ENCODE measurements at places on chromosomes 12 and 14.

DNA sequence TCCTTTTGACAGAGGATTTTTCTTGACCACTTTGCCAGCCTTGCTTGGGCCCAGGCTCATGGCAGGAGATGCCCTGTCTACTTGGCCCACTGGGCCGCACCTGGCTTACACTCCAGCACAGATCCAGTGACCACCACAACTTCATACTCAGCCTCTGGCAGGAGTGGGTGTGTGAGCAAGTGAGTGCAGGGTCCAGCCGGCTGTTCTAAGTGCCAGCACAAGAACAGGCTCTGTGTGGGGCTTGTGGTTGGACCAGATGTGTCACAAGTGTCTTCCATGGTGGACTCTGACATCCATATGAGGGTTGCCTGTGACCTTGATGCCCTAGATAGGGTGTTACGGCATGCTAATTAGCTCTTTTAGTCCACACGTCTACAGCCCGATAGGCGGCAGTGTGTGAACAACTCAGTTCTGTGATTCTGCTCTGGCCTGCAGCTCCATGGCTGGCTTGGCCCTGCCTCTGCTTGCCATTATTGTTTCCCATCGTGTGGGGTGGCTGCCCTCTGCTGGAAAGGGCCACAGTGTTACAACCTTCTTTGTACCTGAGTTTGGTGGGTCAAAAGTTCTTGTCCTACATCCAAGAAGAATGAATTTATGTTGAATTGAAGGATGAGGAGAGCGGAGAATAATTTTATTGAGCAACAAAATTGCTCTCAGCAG lies 1089.1 kb downstream of the SLC6A15 start:
- no peak for DNase-seq

- DNase-seq = no peak
Measured at GRCh38 chr14:93745603-93746273, 42.5 kb downstream of the PRIMA1 start.

DNA sequence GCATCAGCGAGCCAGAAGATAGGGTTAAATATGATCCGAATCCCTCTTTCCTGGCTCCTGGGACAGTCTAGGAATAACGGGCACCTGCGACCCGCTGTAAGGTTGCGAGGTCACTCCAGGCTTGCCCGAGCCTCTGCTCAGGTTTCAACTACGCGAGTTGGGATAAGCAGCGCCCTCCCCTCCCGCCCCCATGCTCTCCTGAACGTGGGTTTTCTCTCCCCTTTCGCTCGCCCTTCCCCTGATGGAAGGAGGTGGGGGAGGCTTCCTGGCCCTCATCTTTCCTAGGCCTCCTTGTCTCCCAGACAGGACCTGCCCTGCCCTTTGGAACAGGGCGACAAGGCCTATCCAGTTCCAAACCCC lies 753 bp upstream of the ATP5MC2 start:
- no peak for DNase-seq

DNA sequence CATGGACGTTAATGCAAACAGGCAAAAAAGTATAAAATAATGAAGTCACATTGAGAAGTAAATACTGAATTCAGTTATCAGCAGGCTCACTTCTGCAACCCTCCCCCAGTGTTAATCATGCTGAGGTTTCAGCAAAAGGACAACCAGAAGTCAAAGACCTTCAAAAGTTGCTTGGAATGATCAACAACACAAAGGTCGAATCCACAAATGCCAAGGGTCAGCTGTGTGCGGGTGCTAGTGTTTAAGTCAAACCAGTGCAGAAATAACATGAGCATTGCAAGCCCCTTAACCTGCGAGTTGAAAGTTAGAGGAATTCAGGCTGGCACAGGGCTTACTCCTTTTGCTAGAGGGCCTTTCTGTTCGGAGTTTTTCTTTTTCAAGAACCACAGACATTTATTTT lies 436.7 kb upstream of the SEL1L start:
- no peak for DNase-seq

GRCh38 chr12:125280482-125281377 lies 215.5 kb downstream of the AACS start:
- no peak for DNase-seq

DNA sequence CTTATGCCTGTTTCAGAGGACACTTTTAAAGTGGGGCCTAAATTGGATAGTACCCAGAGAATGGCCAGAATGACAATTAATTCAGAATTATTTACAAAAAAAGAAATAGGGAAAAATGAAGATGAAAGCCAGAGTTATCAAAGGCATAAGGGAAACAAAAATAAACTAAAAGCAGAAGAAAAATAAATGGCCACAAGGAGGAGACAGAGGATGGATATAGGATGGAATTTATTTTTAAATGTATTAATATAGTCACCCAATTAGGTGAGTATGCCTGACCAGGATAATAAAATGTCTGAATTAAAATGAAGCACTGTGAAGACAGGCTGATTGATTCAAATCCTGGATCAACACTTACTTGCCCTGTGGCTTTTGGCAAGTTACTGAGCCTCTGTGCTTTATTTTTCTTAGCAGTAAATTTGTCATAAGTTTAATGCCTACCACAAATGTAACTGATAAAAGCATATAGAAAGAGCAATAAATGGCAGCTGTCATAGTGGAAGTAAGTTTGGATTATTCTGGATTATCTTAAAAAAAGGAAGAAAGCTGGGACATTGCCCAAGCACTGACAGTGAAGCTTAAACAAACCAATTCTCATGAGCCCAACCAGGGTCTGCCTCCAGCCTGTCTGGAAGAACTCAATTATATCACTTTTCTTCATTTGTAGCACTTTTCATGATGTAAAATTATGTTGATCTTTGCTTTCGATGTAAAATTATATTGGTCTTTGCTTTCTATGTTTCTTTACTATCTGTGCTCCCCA lies 3.5 kb downstream of the CLEC9A start:
- no peak for DNase-seq

- DNase-seq = no peak
Measured at GRCh38 chr12:66258011-66258410, 44.3 kb upstream of the HELB start.

- no peak for DNase-seq
Measured at GRCh38 chr12:128250096-128250495, 16.9 kb upstream of the TMEM132C start.

DNA sequence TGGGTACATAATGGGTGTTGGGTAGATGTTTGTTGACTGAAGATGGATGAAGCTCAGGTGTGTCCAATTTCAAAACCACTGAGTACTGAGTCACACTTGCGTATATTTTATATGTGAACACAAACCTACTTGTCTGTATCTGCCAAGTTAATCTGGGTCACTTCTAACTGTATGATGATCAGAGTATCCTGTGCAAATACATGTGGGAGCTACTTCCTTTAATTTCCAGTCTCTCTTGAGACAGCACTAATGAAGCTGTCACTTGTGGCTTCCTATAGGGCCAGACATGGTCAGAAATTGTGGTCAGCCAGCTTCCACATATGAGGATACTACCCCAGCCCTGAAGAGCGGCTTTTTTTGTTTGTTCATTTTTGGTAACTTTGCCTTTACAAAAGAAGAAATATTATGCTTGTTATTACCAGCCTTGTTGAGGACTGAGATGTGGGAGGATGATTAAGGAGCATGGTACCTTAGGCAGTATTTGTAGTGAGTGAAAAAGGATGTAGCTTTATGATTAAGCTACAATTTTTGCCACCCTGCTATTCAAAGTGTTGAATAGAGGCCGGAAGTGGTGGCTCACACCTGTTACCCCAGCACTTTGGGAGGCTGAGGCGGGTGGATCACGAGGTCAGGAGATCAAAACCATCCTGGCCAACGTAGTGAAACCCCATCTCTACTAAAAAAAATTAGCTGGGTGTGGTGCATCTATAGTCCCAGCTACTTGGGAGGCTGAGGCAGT lies 32.4 kb downstream of the PLXNC1 start:
- DNase-seq = no peak

DNA sequence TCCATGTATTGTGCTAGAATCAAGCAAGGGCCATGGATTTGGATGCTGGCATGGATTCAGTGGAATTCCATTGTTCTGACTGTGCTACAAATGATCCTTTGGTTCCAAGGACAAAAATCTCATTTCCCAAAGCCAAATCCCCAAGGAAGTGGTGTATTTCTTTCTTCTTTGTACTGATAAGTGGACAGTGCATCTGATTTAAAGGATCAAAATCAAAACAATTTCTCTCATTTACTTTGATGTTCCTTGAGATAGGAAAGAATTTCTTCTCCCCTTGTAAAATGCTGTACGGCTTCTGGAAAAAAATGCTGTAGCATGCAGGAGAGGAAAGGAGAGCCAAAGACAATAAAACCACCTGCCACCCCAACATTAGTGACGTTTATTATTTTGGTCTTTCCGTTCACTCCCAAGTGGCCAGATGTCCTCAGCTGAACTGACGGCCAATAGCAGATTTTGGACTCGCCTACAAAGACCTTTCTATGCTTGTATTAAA lies 185.7 kb downstream of the PRKD1 start:
- no peak for DNase-seq

- DNase-seq = no peak
Measured at GRCh38 chr12:113735131-113735530, 231.0 kb downstream of the RBM19 start.
